ENCODE measurements at places on chromosomes 7 and 10.

GRCh38 chr7:157204134-157204533 lies 65.4 kb downstream of the UBE3C start:
- DNase-seq: no peak

- no peak for DNase-seq
Measured at GRCh38 chr10:34273340-34273739, 541.8 kb downstream of the PARD3 start.

- DNase-seq: no peak
Measured at GRCh38 chr10:47388879-47389278, 4.8 kb upstream of the ZNF488 start.

DNA sequence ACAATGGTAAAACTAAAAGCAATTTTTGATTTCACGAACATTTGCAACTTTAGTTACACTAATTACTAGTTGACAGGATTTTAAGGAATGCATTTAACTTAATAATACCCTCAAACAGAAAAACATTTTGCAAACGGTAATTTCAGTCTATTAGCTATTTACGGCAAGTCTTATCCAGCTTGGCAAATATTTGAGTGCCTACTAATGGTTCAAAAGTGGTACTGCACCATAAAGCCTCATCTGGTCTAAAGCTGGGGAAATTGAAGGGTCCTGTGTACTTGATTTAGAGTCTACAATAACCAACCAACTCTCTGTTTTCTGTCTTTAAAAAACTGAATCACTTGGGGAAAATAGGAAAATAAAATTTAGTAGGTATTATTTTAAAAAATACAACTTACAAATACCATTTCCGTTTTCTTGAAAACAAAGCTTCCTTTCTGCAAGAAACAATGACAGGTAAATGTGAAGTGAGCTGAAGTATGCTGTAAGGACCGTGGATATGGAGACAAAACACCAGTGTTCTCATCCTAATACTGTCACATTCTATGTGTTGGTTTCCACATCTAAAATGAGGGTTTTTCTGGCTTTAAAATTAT lies 142.3 kb downstream of the VPS50 start:
- no peak for DNase-seq

GRCh38 chr7:6367701-6368211 lies 80.0 kb downstream of the DAGLB start:
- DNase-seq: no peak

- no peak for DNase-seq
Measured at GRCh38 chr7:137157256-137157655, 186.3 kb downstream of the PTN start.

DNA sequence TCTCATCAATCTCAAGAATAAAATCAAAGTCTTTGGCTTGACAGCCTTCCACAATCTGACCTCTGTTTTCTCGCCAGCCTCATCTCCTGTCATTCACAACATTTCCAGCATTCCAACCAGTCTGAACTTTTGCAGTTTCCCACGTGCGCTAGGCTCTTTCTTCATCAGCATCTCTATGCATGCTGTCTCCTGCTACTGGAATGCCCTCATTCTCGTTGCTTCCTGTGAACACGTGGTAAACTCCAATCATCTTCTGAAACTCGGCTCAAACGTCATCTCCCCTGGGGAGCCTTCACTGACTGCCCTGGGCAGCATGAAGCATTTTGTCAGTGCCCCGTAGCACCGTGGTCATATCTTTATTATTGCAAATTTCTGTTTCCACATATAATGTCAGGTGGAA lies 12.2 kb upstream of the RSBN1L start:
- DNase-seq: no peak

- DNase-seq: no peak
Measured at GRCh38 chr10:87578842-87579401, 74.2 kb downstream of the MINPP1 start.

GRCh38 chr7:27235387-27236311 lies 7.0 kb upstream of the EVX1 start:
- DNase-seq: no peak

DNA sequence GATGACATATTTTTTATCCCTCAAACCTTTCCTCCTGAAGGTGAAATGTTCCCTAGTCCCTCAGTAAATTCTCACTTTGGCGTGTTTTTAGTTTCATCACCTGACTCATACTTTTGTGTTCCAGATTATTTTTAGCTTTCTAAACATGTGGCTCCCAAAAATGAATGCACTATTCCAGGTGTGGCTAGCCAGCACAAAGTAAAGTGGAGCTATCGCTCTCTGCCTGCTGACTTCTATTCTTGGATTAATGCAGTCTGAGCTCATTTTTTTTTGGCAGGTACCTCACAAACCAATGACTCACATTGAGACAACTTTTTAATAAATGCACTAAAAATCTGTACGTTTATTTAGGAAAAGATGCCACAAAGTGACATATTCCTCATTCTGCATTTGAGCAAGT lies 58.8 kb upstream of the LANCL2 start:
- no peak for DNase-seq

DNA sequence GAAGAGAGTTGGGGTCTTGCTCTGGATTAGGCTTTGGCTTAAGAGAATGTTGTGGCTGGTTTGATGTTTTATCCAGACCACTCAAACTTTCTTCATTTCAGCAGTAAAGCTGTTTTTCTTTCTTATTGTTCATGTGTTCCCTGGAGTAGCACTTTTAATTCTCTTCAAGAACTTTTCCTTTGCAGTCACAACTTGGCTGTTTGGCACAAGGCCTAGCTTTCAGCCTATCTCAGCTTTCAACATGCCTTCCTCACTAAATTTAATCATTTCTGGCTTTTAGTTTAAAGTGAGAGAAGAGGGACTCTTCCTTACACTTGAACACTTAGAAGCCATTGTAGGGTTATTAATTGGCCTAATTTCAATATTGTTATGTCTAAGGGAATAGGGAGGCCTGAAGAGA lies 18.1 kb downstream of the CCDC126 start:
- DNase-seq: no peak

- no peak for DNase-seq
Measured at GRCh38 chr10:93566435-93567276, at the start of gene FFAR4. TSS of gene FFAR4 (plus strand) at chr10:93566665. CDS start at chr10:93566721, 56 bp downstream.

DNA sequence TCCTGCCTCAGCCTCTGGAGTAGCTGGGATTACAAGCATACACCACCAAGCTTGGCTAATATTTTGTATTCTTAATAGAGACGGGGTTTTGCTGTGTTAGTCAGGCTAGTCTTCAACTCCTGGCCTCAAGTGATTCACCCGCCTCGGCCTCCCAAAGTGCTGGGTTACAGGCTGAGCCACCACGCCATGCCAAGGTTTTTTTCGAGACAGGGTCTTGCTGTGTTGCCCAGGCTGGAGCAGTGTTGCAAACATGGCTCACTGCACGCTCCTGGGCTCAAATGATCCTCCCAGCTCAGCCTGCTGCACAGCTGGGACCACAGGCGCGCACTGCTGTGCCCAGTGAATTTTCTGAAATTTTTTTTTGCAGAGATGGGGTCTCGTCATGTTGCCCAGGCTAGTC lies 3.3 kb upstream of the SEC31B start:
- DNase-seq: no peak

- no peak for DNase-seq
Measured at GRCh38 chr7:123665157-123665556, 9.5 kb downstream of the LMOD2 start.

DNA sequence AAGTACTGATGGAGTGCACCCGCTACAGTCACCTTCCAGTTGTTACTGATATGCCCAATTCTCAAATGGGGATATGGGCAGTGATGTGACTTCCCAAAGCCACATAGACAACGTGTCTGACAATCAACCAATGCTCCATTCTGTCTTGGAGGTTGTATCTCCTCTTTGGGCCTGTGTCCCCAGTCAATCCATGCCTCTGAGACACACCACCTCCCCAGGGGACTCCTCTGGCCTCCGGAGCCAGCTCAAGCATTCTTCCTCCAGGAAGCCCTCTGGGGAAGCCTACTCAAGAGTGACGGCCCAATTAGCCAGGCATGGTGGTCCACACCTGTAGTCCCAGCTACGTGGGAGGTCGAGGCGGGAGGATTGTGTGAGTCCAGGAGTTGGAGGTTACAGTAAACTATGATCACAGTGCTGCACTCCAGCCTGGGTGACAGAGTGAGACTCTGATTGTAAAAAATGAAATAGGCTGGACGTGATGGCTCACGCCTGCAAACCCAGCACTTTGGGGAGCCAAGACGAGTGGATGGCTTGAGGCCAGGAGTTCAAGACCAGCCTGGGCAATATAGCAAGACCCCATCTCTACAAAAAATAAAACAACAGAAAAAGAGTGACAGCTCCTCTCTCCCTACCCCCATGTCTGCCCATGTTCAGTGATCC lies 99.5 kb upstream of the TNRC18 start:
- DNase-seq: no peak

GRCh38 chr10:91614225-91614624 lies 18.6 kb downstream of the PPP1R3C start:
- no peak for DNase-seq

GRCh38 chr10:104345515-104345914 lies 7.2 kb upstream of the ITPRIP start:
- no peak for DNase-seq

- no peak for DNase-seq
Measured at GRCh38 chr10:12394241-12395033, 45.1 kb downstream of the CAMK1D start.

DNA sequence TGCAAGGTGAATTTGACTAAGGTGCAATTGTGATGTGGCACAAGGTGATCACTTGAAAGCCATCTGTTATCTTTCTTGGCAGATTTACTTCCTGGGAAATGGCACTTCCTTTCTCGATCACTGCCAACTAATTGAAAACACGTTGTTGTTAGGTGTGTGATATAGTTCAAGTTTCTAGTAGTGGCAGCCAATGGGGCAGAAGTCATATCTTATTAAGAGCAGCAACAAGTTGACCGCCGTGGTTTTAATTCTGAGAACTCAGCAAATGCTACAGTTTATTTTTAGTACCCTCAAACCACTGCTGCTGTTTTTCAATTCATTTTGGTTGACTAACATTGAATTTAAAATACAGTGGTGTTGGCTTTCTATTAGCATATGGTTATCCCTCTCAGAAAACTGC lies 1.6 kb downstream of the CHN2 start:
- DNase-seq: no peak

- no peak for DNase-seq
Measured at GRCh38 chr7:7263297-7264230, 81.2 kb downstream of the C1GALT1 start.

DNA sequence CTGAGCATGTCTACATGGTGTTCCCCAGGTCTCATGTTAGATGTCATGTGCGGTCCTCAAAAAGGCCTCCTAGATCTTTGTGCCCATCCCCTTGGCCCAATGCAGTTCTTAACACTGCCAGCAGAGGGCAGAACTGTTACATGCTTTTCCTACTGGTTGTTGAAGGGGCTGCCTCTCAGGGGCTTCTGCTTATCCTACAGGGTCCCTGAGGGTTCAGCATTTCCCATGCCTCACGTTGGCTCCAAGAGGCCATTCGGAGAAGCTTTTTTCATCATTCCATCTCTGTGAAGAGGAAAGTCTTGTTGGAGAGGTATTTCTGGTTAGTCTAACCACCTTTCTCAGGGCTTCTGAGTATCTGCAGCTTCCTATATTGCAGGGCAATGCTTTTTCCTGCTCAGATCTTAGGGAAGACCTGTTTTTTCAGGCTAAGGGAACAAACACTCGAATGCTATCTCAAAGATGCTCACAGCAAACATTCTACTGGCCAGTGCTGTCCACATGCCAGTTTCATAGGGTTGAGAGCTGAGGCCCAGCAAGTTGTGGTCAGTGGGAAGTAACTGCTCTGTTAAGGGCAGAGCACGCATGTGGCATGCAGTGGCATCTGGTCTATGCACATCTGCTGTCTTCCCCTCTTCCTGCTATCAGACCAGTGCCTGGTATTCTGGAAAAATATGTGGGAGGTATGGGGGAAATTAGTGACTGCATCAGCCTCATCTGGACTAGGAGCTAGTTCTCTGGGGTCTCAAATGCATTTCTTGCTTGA lies 31.5 kb downstream of the MBL2 start:
- no peak for DNase-seq

DNA sequence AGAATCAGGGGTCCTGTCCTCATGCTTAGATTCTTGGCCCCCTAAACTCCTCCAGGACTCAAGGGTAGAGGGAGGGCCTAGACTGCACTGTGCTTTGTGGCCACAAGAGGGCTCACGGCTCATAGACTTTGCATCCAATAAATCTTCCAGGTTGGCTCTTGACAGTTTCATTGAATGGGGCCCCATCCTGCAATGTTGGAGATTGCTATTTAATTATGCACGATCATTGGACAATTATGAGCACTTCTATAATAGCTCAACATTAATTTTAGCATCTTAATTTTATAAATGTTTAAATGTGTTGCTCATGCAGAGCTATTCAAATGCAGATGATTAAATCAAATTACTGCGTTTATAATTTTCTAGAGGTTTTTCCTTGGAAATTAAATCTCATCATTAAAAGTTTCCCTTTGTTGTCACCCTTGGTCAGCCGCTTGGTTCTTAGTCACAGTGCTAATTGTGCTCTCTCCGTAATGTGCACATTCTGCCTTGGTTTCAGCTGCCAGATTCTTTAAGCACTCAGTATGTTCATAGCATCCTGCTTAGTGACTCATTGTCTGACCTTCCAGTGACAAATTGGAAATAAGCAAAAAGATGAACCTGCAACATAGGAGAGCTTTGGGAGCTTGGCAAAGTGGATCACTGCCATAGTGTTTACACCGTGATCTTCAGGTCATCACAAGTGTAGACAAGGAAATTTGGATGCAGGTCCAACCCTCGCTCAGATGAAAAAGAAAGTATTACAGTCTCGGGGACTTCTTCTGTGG lies 33.4 kb upstream of the PLPP4 start:
- DNase-seq: no peak

GRCh38 chr10:110676016-110676415 lies 31.9 kb downstream of the RBM20 start:
- DNase-seq: no peak

GRCh38 chr10:125148528-125148927 lies 11.8 kb downstream of the CTBP2 start:
- DNase-seq: no peak
